Hepatocyte (in vitro differentiated cells): ENCODE measurements at places on chromosomes 2 and 18.

- DNase-seq, result no peak
Observed at GRCh38 chr18:1412655-1413322, 508.1 kb downstream of the ADCYAP1 start.

- DNase-seq, result no peak
Observed at GRCh38 chr18:10120622-10121021, 206.8 kb downstream of the VAPA start.

- peak; percentile 77 for DNase-seq
Observed at GRCh38 chr2:216775043-216775453, 79.7 kb upstream of the IGFBP5 start.

GRCh38 chr2:4930704-4931103 is 761.5 kb upstream of the SOX11 start:
- no peak for DNase-seq

DNA sequence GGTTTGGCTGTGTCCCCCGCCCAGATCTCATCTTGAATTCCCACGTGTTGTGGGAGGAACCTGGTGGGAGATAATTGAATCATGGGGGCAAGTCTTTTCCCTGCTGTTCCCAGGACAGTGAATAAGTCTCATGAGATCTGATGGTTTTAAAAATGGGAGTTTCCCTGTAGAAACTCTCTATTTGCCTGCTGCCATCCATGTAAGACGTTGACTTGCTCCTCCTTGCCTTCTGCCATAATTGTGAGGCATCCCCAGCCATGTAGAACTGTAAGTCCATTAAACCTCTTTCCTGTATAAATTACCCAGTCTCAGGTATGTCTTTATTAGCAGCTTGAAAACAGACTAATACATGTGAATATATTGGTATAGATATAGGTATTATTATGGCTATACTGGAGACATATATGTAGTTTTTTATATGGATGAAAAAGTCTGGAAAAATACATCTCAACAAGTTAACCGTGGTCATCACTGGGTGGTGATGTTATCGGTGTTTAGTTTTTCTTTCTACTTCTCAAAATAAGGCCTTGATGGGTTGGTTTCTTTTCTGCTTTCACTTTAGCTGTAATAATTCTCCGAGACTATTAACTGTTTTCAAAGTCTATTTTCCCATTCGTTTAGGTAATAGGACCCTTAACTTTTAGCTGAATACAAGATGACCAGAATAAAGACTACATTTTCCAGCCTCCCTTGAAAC is 39.1 kb upstream of the NCOA1 start:
- no peak for DNase-seq

DNA sequence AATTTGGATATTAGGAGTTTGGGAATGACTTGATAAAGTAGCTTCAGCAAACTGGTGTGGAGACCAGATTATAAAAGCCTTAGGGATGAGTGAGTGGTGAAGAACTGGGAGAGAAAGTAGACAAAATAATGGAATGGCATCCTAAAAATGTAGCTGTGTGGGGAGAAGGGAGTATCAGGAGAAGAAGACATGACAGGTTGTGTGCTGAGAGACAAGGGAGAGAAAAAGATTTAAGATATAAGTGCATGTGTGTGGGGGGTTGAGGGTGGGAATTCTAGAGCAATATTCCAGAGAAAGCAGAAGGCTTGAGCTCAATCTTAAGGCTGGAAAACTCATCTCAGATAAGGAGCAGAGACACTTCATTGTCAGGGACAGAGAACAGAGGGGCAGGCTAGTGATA is 159.5 kb downstream of the HNMT start:
- no peak for DNase-seq

DNA sequence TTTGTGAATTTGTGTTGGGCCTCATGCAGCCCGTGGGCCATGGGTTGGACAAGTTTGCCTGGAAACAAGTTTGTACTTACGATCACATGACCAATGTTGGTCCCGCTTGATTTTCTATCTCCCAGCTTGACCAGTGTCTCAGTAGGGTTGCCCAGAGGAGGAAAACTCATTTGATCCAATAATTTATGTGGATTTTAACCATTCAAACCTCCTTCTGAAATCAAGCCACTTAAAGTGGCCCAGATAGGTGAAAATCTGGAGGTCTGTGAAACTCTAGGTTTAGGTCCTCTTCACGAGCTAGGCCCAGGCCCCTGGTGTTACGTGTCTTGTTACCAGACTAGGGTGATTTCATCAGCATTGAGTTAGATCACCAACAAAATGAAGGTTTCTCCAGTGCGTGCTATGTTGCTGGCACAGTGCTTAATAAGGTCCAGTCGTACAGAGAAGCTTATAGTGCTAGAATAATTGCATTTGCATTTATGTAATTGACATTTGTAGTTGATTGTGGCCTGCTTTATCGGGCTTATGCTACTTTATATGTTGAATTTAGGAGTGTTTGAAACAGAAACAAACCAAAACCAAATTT is 4.4 kb downstream of the ACTR2 start:
- DNase-seq, result no peak

- DNase-seq, result no peak
Observed at GRCh38 chr2:232276084-232276732, 102.3 kb upstream of the ALPP start.

DNA sequence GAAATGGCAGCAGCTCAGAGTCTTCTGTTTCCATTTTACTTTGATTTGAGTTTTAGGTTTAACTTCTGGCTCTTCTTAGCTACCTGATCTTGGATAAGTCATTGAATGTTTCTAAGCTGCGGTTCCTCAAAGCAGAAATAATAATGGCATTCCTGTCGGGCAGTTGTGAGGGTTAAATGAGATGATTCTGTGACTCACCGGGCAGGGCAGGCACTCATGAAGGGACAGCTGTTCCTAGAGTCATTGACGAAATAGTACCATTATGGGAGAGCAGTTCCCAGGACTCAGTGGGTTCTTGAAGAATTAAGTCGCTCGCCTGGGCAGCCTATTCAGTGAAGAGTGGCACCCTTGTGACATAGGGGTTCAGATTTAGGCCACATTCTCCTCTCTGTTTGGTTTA is 10.3 kb downstream of the TRIB2 start:
- no peak for DNase-seq

- DNase-seq, result no peak
Observed at GRCh38 chr2:150767991-150768746, 280.7 kb upstream of the RND3 start.

GRCh38 chr2:180356676-180357075 is 349.6 kb upstream of the CWC22 start:
- DNase-seq, result no peak

DNA sequence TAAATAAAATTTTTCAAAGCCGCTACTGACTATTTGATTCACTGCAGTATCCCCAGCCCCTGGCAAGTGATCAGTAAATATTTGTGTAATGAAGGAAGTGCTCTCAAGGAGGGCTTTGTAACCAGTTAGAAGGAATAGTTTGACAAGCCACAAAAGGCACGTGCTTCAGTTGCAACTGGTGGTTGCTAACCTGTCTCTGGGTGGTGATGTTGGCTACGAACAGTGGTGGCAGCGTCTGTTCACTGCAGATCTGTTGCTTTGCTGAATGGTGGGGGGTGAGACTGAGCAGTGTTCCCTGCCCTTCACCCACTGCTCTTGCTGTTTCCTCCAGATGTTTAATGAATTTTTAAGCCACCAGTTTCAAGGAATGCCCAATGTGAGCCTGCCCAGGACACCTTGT is 73.9 kb upstream of the SIX2 start:
- no peak for DNase-seq

GRCh38 chr2:17799301-17800120 is 16.7 kb upstream of the MSGN1 start:
- DNase-seq, result no peak

DNA sequence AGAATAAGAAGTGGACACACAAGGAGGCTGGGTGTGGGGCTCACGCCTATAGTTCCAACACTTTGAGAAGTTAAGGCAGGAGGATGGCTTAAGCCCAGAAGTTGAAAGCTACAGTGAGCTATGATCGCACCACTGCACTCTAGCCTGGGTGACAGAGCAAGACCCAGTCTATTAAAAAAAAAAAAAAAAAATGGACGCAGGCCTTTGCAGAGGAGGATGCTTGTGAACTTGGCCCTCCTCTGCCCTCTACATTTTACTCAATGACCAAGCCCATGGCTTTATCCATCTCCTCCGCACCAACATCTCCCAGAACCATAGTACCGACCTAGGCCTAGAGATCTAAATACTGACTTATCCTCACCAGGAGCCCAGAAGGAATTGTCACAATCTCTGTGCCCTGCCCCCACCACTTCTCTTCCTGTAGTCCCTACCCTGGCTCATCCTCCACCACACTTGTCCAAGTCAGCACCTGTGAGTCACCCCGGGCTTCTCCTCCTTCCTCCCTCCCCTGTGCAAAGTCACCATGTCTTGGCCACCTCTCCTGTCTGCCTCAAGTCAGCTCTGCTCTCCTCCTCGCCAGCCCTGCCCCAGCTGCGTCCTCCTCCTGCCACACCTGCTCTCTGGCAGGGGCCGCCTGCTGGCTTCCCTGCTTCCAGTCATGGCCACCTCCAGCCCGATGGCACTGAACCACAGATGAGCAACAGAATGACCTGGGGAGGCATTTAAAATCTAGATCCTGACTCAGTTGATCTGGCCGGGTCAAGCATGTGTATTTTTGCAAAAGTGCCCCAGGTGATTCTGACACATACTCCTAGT is 35.8 kb upstream of the ASPRV1 start:
- peak; percentile 51 for DNase-seq

DNA sequence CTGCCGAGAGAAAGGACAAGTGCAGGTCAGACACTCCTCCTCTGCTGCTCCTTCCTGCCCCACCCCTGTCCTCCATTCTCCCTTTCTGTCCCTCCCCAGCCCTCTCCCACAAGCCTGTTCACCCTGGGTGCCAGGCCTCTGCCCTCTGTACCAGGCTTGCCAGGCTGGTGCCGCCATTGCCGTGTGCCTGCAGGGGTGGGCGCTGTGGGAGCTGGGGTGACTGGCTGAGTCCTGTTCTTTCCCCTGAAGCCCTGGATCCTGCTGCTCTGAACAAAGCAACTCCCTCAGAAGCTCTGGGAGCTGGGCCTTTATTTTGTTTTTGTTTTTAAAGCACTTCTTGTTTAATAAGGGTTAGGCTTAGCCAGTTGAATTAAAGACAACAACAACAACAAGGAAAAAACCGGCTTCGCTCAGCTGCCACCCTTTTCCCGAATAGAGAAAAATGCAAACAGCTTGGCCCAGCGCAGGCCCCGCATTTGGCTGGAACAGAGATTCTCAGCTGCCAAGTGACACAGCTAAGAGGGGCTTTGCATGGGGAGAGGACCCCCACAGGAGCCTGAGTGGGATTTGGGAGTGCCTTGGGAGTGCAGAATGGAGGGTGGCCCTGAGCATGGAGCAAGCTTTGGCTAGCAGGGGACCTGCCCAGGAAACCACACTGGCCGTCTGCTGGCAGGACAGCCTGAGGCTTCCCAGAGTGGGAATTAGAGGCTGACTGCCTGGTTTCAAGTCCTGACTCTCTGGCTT is 9.1 kb downstream of the PCARE start:
- DNase-seq, result no peak

GRCh38 chr18:31950583-31950982 is 7.7 kb upstream of the TRAPPC8 start:
- DNase-seq, result no peak

GRCh38 chr18:24771300-24771699 is 310.9 kb downstream of the HRH4 start:
- DNase-seq, result no peak

GRCh38 chr18:50190236-50190635 is 4.7 kb downstream of the MYO5B start:
- no peak for DNase-seq

GRCh38 chr2:74188018-74188601 is 9.4 kb upstream of the MOB1A start:
- DNase-seq, result peak; percentile 8

DNA sequence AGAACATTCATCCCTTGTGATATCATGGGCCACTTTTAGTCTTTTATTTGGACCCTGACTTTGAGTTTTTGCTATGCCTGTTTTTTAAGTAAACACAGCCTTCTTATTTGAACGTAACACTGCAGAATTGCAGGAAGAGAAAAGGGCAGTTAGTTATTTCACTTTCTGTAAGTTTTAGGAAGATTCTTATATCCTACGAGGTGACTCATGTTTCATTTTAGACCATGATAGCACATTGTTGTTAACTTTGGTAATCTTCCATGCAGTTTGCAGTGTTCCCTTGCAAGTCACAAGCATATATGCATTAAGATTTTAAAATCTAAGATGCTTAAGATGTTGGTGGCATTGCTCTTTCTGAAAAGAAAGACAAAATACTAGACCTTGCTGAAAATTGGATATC is 128.6 kb upstream of the EPC2 start:
- DNase-seq, result no peak

DNA sequence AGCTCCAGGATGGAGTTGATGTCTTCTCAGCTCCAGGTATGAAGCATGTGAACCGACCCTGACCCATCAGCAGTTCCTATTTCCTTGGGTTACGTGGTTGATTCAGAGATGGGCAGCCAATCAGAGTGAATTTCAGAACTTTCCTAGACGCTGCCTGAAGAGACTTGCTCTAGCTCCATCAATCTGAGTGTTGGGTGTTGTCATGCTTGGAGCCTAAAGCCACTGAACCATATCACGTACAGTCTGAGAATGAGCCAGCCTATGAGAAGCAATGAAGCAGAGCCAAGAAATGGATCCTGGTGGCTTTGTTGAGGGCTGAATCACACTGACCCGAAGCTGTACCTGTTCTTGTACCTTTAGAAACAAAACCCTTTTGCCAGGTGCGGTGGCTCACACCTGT is 19.6 kb upstream of the KLF7 start:
- no peak for DNase-seq

DNA sequence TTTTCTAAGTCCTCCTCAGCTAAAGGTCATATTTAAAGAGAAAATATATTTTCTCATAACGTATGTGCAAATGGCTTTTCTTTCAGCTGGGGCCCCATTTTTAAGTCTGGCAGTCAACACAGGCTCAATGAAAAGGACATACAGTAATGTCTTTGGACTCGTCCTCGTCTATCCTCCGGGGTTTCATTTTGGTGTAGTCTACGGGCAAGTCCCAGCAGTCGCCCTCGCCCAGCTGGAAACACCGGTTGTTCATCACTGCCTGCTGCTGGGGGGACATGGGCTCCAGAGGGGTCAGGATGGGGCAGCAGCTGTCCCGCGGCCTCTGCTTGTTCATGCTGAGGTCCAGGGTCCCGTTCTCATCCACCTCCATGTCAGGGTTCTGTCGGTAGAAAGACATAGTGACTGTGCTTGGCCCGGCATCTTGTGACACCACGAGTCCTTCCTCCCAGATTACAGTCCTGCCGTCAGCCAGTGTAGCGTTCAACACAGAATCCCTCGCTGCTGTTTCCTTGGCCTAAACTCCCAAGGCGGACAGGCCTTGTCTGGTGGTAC is 144.9 kb upstream of the PXDN start:
- no peak for DNase-seq

GRCh38 chr18:10442551-10442971 is 11.9 kb upstream of the APCDD1 start:
- no peak for DNase-seq

DNA sequence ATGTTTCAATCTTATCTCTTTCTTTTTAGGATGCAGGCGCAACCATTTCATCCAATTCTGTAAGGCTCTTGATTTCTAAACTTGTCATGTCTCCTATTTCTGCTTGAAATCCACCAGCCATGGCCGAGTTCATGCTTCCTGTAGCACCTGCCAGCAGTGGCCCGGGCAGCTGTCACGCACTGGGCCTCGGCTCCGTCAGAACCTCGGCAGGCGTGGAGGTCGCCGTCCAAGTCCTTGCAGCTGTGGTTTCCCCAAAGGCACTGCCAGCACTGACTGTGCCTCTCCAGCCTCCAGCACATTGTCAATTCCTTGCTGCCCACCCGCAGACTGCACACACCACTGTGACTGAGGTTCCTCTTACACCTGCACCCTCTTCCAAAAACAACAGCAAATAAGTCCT is 188.7 kb upstream of the SALL3 start:
- DNase-seq, result no peak
